ENCODE measurements at places on chromosomes 5 and 9.

- DNase-seq: no peak
Measured at GRCh38 chr5:126605525-126605924, 4.8 kb downstream of the PHAX start.

GRCh38 chr5:72596956-72597355 is 89.7 kb upstream of the ZNF366 start:
- no peak for DNase-seq

DNA sequence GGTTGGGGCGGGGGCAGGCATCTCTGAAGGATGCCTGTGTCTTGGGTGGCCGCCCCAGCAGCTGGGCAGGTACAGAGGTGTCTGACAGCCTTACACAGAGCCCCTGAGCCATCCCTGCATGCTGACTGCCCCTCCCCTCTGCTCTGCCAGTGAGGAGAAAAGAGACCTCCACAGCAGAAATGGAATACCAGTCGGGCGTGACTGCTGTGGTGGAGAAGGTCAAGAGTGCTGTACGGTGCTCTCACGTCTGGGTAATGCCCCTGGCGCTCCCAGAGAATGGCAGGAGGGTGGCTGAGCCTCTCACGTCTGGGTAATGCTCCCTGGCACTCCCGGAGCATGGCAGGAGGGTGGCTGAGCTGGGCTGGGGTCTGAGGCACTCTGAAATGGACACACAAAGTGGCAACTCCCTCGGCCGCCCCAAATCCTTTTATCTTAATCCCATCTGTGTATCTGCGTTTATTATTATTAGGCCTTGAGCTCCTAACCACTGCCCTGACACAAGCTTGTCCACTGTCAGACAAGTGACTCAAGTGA is 2.5 kb upstream of the RABL6 start:
- no peak for DNase-seq

GRCh38 chr9:135657416-135657815 is 5.7 kb upstream of the LCN9 start:
- DNase-seq: no peak

DNA sequence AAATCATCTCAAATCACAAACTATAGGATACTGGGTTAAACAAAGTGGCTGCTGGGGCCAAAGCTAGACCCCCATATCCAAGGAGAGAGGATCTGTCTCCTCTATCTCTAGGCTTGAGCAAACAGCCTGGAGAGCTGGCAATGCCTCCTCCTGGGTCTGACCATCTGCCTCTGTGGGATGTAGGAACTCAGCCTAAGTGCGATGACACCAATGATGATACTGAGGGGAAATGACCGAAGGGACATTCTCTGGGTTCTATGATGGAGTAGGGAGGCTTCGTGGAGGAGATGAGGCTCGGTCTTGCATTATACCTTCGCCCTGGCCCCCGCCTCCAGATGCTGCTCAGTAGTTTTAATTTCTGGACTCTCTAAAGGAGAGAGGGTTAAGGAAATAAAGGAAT is 9.3 kb upstream of the SPATA24 start:
- no peak for DNase-seq

DNA sequence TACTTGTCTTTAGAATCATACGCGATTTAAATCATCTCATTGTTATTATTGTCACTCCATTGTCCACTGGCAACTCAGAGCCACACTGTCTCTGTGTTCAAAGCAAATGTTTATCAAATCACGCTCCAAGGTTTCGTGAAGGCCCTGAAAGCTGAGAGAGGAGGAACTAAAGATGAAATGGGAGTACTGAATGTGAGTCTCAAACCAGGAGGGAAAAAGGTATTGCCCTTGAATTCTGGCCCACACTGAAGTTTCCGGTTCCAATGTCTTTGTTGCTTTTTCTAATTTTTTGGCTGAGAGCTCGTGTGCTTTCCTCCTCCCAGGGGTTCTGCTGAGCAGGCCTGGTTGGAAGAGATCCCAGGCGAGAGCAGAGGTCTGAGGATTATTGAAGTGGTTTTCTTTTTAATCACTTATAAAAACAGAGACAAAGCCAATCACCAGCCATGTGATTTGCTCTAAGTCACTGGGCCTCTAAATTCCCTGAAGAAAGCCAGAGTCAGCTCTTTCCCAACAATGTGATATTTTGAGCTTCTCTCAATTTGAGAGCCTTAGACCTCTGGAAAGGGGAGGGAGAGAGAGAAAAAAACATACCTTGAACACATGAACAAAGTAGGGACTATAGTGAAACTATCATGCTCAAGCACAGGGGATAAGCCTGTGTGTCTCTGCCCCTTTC is 420.8 kb upstream of the GRAMD2B start:
- DNase-seq: peak; percentile 67

GRCh38 chr5:15442193-15442570 is 57.8 kb upstream of the FBXL7 start:
- DNase-seq: no peak

DNA sequence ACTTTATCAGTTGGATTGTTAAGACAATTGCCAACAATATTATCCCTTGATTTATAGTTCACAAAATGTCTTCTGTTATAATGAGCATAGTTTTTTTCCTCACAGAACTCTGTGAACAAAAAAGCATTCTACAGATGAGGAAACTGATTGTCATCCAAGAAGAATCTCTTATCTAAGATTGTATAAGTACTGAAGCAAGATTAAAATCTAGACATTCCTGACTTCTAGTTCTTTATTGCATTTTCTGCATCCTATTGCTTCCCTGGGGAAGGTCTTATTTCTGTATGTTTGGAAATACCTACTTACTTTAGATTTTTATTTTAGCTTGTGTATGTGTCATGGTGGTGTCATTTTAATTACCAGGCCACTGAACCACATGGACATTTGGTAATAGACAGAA is 884.9 kb upstream of the WWC1 start:
- DNase-seq: no peak

DNA sequence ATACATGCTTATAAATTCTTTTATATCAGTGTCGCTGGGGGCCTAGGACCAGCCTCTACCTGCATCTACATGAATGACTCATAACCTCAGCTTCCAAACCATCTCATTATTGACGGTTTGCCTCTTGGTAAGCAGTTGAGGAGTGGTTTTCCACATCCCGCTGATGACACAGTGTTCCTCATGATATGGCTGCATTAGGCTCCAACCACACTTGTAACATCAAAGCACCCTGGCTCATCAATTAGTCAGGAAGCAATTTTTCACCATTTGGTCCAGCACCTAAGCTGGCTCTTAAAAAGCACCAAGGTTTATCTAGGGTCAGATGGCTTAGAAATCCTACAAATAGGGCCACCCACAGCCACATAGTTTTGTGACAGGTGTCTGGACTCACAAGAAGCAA is 402.4 kb downstream of the ARHGEF28 start:
- DNase-seq: no peak

DNA sequence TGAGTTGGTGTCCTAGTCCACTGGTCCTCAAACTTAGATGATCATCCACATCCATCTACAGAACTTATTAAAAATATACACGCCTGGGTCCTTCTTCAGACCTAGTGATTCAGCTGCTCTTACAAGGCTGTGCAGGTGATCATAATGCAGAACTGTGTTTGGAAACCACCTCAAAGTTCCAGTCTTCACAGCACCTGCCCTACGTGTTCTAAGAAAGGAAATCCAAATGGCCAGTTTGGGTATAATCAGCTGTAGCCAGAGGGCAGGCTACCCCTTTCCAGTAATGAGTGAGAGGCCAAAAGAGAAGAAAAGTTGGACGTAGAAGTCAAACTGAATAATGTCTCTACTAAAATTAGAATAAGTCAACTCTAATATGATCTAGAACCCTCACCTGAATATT is 15.4 kb downstream of the REEP5 start:
- DNase-seq: no peak

- no peak for DNase-seq
Measured at GRCh38 chr9:132797861-132798659, 80.0 kb downstream of the AK8 start.

GRCh38 chr9:110763568-110763967 is 95.0 kb downstream of the MUSK start:
- DNase-seq: no peak

GRCh38 chr5:59322058-59322457 is 571.5 kb downstream of the PDE4D start:
- no peak for DNase-seq

DNA sequence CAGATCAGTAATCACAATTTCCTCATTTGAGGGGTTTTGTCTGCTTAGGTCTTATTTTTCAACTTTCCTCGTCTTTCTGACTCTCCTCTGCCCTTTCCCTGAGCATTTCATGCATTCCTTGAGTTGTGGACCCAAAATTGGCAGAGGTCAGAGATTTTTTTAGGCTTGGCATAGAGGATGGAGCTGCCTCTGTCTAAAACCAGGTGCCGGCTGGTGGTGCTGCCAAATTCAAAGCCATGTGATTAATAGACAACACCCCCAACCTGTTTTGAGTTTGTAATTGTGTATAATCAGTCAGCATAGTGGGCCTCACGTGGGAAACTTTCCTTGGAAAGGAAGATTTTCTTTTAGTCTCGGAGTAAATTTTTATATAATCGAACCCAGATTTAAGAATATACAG is 39.6 kb downstream of the TJP2 start:
- DNase-seq: no peak

GRCh38 chr5:174612686-174613085 is 111.7 kb upstream of the MSX2 start:
- no peak for DNase-seq

GRCh38 chr9:38482918-38483592 is 58.8 kb upstream of the IGFBPL1 start:
- DNase-seq: no peak

DNA sequence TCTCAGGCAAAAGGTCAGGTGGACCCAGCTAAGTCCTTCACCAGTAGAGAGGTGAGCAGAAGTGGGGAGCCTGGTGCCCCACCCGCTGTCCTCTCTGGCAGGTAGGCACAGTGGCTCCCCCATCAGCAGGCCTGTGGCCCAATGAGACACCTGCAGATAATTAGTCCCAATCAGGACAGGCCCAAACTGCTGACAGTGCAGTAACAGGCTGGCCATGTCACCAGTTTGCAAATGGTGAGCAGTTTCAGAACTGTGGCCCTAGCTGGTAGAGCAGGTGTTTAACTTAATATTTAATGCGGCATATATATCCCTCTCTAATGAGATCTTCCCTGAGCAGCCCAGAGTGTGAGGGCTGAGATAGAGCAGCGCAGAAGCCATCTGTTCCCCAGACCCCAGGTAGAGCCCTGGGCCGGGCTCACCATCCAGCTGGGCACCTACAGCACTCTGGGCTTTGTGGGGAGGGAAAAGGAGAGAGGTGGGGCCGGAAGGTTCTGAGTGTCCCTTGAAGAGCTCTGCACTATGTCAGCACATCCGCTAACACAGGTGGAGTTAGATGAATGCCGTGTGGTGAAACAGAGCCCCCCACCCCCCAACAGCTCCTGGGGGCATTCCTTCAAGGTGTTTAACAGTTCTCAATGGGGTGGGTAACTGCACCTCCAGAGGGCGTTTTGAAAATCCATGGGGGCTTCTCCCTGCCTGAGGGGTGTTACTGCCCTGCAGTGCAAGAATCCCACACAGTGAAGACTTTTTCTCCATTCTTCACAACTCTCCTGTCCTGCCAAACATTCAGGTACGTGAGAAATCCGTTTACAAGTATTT is 120.5 kb downstream of the PAX5 start:
- DNase-seq: no peak

GRCh38 chr5:126674145-126674544 is 73.4 kb downstream of the PHAX start:
- no peak for DNase-seq

GRCh38 chr5:4313138-4313537 is 717.5 kb downstream of the IRX1 start:
- DNase-seq: no peak

DNA sequence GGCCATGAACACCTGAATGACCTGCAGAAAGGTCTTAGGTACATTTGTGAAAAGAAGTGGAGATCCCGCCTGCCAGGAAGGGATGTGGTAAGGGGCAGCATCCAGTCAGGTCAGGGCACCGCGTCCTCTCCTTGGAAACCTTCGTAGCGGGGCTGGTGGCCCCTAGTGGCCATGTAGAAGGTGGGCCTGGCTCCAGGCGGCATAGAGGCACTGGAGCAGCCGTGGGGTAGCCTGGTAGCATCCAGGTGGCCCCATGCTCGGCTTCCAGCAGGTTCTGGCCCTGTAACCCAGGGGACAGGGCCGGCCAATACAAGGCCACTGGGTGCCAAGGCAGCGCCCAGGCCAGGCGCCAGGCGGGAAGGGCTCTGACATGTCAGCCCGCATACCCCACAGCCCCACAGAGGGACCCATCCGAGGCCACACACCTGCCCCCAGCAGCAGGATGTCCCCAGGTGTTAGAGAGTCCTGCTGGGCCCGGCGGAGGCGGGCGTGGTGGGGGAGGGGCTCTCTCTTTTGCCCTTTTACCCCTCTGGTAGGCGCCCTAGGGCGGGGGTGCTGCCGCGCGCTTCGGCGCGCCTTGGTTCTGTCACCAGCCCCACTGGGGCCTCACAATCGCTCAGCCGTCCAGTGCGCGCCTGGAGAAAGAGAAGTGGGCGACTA is 58.3 kb upstream of the SPATA31E1 start:
- no peak for DNase-seq
